IMR-90 (cell line): ENCODE measurements at places on chromosomes 13 and 19. TPM values are rescaled to one million over a fixed set of nuclear protein-coding genes. Genes with fewer than 3 reads are reported as not detected.

GRCh38 chr13:99266827-99267226 is 8.6 kb upstream of the GPR18 start:
- no peak for DNase-seq

GRCh38 chr13:29581666-29582065 is 13.8 kb downstream of the SLC7A1 start:
- DNase-seq, result no peak

Gene PRRG2
- polyA plus RNA-seq, result 0.14 and 0.52 TPM in 2 replicates

DNA sequence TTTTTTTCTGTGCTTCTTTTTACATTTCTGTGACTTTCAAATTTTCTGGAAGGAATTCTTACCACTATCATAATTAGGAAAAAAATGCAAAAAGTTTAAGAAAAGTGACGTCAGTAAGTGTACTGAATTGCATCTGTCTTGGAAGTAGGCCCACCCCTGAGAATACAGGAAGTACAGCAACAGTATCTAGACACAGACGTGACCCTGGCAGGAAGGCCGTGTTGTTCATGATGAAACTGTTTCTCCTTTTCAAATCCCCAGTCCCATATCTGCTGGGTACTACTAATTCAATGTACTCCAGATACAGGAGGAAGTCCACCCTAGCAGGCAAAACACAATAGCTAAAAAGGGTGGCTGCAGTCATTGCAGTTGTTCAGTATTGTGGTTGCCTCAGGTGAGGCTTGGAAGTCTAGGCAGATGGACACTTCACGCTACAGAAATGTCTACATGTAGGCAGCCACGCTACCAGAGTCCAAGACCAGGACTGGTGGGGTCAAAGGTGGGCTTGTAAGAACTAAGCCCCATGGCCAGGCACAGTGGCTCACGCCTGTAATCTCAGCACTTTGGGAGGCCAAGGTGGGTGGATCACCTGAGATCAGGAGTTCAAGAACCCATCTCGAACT is 49.6 kb upstream of the MED4 start:
- peak; percentile 45 for DNase-seq

DNA sequence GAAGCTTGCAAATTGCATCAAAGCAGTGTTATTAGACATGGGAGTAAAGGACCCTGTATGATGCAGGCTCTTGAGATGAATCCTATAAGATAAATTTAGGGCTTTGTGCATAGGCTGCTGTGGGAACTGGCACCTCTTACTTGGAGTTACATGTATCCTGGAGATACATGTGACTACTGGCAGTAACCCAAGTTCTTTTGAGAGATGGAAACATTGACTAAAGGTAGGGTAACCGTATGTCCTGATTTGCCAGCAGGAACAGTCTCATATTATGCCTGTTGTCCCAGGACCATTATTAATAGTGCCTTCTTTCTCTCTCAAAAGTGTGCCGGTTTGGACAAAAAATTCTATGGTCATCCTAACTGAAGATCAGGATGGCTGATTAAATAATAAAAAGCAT is 195.4 kb downstream of the LACC1 start:
- no peak for DNase-seq

DNA sequence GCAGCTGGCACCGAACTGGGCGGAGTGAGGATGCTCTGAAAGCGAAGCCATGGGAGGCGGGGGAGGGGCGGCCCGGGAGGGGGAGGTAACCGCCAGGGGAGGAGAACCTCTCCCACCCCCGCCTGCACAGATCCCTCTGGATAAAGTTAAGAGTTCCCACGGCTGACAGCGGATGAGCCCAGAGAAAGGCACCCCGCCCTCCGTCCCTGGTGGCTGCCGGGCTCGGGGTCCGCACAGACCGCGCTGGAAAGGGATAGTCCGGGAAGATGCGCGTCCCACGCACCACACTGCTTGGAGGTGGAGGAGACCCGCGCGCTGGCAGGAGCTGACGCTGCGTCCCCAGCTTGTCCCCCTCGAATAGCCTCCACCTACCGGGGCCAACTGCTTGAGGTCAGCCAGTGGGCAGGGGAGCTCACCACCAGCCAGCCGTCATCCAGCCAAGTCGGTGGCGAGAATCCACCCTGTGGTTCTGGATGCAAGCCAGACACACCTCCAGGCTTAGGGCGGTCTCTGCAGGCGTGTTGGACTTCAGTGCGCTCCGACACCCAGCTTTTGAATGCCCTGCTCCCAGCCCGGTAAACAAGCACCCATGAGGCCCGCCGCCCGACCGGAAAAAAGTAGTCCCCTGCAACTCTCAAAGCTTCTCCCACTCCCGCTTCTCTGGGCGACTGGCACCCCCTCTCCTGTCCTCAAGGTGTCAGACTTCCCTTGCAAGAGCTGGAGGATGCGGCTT is at the start of gene TRPC4:
TSS of gene TRPC4 (minus strand) at position 17 of the 733 bp plus-strand sequence. CDS start 86,439 bp downstream, outside the sequence.
- peak; percentile 59 for DNase-seq

DNA sequence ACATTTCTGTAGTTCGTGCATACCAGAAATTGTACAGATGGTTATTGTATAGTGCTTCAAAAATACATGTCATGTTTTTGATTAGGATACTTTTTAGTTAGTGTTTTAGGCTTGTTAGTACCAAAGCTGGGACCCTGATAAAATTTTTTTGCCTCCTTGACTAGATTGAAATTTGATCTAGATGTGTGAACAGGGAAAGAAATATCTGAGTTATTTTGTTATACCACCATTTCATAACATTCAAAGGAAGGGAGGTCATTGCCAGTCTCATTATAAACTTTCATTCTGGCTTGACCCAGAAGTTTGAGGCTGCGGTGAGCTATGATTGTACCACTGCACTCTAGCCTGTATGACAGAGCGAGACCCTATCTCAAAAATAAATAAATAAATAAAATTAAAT is 9.0 kb downstream of the LMO7 start:
- DNase-seq, result peak; percentile 42

DNA sequence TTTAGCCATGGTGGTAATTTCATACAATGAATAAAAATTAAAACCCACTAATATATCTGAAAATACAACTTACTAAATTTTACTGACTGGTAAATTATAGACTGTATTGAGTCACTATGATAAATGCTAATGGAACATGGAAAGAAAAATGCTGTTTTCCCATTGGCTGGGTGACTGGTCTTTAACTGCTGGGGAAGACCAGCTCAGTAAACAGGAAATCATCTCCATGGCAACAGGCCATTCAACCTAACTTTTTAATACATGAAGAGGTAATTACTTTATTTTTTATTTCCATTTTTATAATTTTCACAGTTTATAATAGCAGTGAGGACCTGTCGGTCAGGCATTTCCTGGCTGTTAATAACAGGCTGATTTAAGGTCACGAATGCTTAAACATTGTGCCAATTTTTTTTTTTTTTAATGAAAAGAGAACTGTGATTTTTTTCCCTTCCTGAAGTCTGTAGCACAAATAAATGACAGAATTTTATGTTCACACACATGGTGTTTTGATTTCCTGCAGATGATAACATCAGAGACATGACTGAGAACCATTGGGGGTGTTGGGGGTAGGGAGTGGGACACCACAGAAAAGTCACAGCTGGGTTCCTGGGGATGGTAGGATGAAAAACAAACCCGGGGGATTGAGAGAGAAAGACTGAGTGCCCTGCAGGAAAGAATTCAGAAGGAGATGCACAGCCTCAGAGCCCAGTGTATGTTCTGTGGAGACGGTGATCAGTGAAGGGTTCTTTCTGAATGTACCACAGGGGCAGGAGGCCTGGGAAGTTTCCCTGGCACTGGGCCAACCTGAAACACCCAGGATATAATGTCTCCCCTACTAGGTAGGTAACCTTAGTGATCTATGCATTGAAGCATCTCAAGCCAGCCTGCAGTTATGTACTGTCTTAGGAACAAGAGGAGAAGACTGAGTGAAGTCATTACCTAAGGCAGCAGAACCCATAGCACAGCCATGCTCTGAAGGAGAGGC is 297.1 kb downstream of the COG6 start:
- peak; percentile 11 for DNase-seq

Gene HRC
- polyA plus RNA-seq, result 0.03 TPM in 1 of 2 replicates, not detected in the other

Gene INAFM1
- 7.8 and 11.0 TPM in 2 replicates for polyA plus RNA-seq

GRCh38 chr19:29499261-29499920 is 26.4 kb upstream of the VSTM2B start:
- DNase-seq, result no peak

DNA sequence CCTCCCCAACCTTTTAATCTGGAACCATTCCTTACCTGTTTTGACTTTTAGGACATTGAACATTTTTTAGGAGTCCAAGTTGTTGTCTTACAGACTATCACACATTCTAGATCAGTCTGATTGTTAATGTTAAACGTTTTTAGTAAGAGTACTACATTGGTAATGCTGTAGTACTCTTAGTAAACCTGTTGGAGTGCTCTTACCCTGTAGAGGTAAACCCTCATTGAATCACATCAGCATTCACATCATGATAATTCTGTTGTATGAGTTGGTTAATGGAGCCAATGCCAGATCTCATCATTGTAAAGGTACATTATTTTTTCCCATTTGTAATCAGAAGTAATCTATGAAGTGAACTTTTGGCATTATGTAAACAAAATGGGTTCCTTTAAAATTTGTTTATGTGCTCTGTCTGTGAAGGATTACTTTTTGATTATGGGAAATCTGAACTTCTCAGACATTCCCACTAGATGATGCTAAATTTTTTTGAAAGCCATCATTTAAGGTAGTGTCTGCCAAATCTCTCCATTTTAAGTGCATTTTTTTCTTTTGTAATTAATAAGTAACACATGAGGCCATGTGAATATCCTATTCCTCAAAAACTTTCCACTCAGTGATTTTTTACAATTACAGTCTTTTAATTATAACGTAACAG is 55.2 kb downstream of the VWA8 start:
- DNase-seq, result peak; percentile 48

Gene KLK3
- not detected in 2 replicates for polyA plus RNA-seq

Gene SLAIN1
- polyA plus RNA-seq, result 0.07 and 0.29 TPM in 2 replicates

DNA sequence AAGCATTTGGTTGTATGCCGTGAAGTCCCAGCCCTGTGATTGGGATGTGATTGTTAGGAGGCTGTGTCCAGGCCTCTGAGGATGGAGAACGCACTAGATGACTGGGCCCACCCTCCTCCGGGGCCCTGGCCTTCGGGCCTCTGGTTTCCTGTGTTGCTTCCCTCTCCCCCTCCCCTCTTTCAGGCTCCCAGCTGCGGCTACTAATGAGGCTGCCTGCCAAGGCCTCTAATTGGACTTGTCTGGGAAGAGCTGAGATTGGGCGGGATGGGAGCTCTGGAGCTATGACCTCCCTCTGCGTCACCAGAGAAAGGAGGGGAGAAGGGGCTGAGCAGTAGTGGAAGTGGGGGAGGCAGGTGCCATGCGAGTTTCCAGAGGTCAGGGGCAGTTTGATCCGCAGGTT is 9.9 kb downstream of the PTH2 start:
- DNase-seq, result peak; percentile 31

Gene PLPP2
- 4.0 and 4.2 TPM in 2 replicates for polyA plus RNA-seq

DNA sequence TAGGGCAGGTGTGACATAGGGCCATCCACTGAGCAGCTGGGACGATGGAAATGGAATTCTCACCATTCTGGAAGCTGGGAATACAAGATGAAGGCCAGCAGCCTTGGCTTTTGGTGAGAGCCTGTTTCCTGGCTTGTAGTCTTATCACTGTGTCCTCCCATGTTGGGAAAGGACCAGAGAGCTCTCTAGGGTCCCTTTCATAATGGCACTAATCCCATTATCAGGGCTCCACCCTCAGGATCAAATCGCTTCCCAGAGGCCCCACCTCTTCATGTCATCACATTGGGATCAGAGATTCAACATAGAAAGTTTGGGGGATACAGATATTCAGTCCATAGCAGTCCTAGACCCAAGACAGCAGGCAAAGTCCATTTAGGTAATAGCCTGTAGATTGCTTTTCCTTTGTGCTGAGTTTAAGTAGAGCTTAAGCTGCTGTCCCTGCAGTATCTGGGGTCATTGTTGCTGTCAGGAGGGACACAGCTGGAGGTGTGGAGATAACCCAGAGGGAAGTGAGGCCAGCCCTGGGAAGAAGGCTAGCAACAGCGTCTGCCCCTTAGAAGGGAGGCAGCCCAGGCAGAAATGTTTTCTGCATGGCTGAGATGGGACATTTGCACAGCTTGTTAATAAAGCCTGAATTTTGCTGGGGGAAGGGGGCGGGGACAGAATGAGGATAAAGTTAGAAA is 136.5 kb upstream of the GPR12 start:
- no peak for DNase-seq

GRCh38 chr19:38803543-38803942 is 9.2 kb downstream of the LGALS4 start:
- DNase-seq, result no peak

DNA sequence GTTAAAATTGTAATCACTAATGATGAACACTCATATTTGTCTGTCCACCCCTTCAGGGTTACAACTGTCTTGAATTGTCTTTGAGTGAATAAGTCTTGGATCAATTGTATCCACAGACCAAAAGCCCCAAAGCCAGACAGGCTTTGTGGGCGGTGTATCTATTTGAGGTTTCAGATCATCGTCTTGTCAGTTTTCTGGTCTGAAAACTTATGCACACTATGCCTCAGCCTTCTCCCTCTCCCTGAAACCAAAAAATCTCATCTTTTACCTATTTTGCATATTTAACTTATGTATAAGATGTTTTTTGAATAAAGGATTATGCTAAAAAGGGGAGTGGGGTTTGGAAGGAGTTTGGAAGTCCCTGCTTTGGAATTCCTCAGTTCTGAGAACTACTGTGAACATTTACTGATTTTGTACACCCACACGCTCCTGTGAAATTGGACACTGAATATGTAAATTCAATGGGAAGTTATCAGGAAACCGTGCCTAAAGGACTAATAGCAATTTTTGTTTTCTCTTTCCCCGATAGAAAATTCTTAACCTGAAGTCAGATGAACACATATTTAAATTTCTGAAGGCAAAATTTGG is 52.1 kb downstream of the DPY19L3 start:
- no peak for DNase-seq

GRCh38 chr13:77530875-77531274 is 4.6 kb upstream of the SCEL start:
- DNase-seq, result no peak

Gene TNNI3
- not detected in 2 replicates for polyA plus RNA-seq

Gene LILRA1
- not detected in 2 replicates for polyA plus RNA-seq

Gene COX6B2
- polyA plus RNA-seq, result 0.19 and 0.39 TPM in 2 replicates

DNA sequence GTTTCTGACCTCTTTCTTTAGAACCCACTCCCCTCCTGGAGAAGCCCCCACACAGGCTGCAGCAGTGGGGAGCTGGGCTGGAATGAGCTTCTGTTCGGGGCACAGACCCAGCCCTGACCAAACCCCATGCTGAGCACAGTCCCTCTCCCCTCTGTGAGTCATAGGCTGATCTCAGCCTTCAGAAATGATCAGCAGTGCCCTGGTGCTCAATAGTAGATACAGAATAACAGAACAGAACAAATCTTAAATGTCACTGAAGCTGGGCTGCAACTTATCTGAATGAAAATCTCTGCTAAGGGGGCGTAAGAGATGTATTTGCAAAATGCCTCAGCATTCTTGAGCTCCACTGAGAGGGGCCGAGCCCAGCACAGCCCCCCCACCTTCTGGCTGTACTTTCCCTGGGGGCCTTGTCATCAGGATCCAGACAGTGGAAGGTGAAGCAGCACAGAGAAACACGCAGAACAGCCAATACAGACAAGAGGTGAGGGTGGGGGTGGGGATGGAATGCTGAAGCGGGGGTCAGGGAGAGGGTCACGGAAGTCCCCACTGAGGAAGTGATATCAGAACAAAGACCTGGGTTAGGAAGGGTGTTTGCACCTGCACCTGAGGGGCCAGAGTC is 9.9 kb downstream of the ZNF665 start:
- DNase-seq, result peak; percentile 66

Gene ANO8
- 5.3 and 5.6 TPM in 2 replicates for polyA plus RNA-seq

- peak; percentile 64 for DNase-seq
Observed at GRCh38 chr13:29847501-29847983, 2.9 kb downstream of the UBL3 start.
